Thyroid gland (tissue), 4 donors: ENCODE measurements at places on chromosomes 7 and 10. TPM values are rescaled to one million over a fixed set of nuclear protein-coding genes. Genes with fewer than 3 reads are reported as not detected.

OPN4 gene
- not detected for total RNA-seq

ZC3HAV1L gene
- 44.5 TPM for total RNA-seq

SLC29A4 gene
- 17.4 TPM for total RNA-seq

DOCK4 gene
- total RNA-seq, result 42.8 TPM

PIP4K2A gene
- 16.5 TPM for total RNA-seq

VWA2 gene
- total RNA-seq, result not detected

HOGA1 gene
- total RNA-seq, result 4.5 TPM

- no peaks in the 10 kb centered on the region for H3K36me3 ChIP-seq
- H3K4me3 ChIP-seq, result no peak overlapping the region
- peak overlapping the region; percentile 48 for H3K27ac ChIP-seq
- peak; percentile 95 for DNase-seq
- H3K27me3 ChIP-seq, result no peaks in the 10 kb centered on the region
These were observed 34.1 kb downstream of the CHST3 start for GRCh38 chr10:71998119-71998839.

DNA sequence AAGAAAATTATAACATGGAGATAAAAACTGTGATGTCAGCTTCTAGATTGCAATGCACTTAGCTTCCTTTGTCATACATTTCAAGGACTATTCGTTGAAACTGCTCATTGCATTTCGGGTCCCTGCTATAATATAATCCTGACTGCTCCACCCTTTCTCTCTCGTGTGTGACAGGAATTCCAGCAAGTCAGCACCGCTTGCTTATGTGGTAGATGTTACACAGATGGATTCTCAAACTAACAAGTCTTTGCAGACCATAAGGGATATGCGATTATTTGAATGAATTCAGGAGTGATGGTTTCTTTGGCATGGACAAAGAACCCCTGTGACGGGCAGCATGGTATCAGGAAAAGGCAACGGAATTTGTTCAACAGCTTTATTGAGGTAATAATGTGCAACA, 184.0 kb downstream of the GRID1 start:
- H3K36me3 ChIP-seq, result no peaks in the 10 kb centered on the region
- DNase-seq, result no peak
- H3K4me1 ChIP-seq, result peaks cover 7% of the 10 kb centered on the region

DNA sequence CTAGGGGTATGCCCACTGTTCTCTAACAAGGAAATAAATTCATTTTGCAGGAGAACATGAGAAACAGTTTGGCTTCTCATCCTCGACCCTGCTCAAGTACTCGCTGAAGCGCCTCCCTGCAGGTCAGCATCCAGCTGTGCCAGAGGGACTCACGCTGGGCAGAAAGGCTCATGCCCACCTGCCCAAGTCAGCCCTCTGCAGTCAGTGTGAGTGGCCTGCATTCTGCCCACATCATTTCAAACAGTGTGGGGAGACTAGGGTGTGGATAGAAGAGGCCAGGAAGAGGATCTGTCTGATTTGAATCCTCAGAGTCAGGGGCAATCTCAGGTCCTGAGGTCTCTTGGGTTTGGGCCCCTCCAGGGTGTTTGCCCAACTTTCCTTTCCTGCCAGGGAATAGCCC, 297.8 kb downstream of the ELMO1 start:
- H3K4me1 ChIP-seq, result no peaks in the 10 kb centered on the region
- H3K36me3 ChIP-seq, result peaks cover 16% of the 10 kb centered on the region
- no peaks in the 10 kb centered on the region for H3K27me3 ChIP-seq
- DNase-seq, result no peak
- H3K4me3 ChIP-seq, result no peak overlapping the region

DNA sequence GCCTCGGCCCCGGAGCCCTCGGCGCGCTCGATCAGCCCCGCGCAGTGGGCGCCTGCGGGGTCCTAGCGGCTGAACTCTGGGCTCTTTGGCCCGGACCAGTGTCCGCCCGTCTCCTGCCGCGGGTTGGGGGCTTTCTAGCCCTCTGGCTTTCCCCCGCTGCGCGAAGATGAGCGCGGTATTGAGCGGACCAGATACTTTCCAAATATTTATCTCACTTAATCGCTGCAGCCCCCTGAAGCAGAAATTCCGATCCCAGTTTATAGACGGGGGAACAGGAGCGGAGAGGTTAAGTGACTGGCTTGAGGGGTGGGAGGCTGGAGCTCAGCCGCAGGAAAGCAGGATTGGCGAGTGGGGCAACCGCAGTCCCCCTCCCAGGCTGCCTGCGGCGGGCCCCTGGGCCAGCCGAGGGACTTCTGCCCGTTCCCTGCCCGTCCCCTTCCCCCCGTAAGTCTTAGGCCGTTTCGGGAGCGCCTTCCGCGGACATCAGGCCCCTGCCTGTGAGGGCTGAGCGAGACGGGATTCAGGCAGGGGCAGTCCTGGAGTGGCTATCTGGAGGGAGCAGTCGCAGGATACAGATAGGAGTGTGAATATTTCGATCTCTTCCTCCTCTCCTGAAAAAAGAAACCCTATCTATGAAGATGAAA, 565 bp downstream of the STRIP2 start:
- H3K27ac ChIP-seq, result no peak overlapping the region
- H3K4me1 ChIP-seq, result peaks cover 14% of the 10 kb centered on the region
- H3K4me3 ChIP-seq, result peak overlapping the region; percentile 54
- DNase-seq, result peak; percentile 2
- H3K36me3 ChIP-seq, result no peaks in the 10 kb centered on the region
- no peaks in the 10 kb centered on the region for H3K27me3 ChIP-seq

GRCh38 chr7:121433775-121434174, 37.7 kb upstream of the FAM3C start:
- H3K4me1 ChIP-seq, result peaks cover 5% of the 10 kb centered on the region
- no peak overlapping the region for H3K27ac ChIP-seq
- no peak overlapping the region for H3K4me3 ChIP-seq
- no peak for DNase-seq

GRCh38 chr7:11430841-11431240, 401.2 kb downstream of the THSD7A start:
- H3K27ac ChIP-seq, result no peak overlapping the region
- no peak overlapping the region for H3K4me3 ChIP-seq
- no peaks in the 10 kb centered on the region for H3K27me3 ChIP-seq
- no peaks in the 10 kb centered on the region for H3K4me1 ChIP-seq
- no peaks in the 10 kb centered on the region for H3K36me3 ChIP-seq

GRCh38 chr7:140402178-140402835, 1.6 kb upstream of the RAB19 start:
- H3K36me3 ChIP-seq, result no peaks in the 10 kb centered on the region
- no peak for DNase-seq
- no peaks in the 10 kb centered on the region for H3K27me3 ChIP-seq
- no peak overlapping the region for H3K27ac ChIP-seq

- no peaks in the 10 kb centered on the region for H3K27me3 ChIP-seq
- H3K36me3 ChIP-seq, result no peaks in the 10 kb centered on the region
- no peak overlapping the region for H3K27ac ChIP-seq
- no peak overlapping the region for H3K4me3 ChIP-seq
- no peak for DNase-seq
These were observed 477.2 kb downstream of the GPAM start for GRCh38 chr10:111706331-111706730.

DNA sequence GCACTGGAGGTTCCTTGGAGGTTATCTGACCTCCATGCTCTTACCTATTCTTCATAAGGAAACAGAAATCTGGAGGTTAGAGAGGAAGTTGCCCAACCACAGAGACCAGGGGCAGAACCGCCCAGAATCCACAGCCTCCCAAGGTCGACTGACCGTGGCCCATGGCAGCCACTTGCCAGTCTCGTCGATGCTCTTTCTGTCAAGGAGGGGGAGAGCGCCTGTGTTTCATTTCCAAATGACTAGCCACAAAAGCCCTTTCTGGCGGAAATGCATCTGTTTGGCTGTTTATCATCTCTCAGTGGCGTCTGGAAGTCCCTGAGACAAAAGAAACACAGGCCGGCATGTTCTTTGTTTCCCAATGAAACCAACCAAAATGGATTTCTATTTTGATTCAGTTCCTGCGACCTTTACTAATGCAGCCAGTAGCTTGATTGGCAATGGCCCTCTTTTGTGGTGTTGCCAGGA, 2.9 kb downstream of the RAMP3 start:
- H3K4me1 ChIP-seq, result no peaks in the 10 kb centered on the region
- H3K27me3 ChIP-seq, result no peaks in the 10 kb centered on the region
- peak overlapping the region; percentile 36 for H3K27ac ChIP-seq
- no peak for DNase-seq
- H3K36me3 ChIP-seq, result no peaks in the 10 kb centered on the region

DNA sequence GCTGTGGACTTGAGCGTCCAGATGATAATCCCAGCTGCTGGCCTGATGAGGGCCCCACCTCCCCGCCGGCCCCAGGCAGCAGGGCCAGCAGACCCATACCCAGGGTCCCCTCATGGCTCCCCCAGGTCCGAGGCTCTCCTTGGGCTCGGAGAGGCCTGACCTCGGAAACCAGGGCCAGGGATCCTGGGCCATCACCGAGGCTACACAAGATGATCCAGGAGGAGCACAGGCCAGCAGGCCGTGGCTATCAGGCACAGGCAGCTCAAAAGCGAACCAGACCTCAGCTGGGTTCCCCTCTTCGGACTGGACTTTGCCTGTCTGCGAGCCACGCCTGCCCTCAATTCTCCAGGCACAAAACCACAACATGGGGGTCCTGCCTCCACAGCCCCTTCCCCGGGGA, 17.4 kb downstream of the PDGFA start:
- no peak overlapping the region for H3K4me3 ChIP-seq
- DNase-seq, result no peak
- no peaks in the 10 kb centered on the region for H3K27me3 ChIP-seq
- H3K4me1 ChIP-seq, result no peaks in the 10 kb centered on the region

DNA sequence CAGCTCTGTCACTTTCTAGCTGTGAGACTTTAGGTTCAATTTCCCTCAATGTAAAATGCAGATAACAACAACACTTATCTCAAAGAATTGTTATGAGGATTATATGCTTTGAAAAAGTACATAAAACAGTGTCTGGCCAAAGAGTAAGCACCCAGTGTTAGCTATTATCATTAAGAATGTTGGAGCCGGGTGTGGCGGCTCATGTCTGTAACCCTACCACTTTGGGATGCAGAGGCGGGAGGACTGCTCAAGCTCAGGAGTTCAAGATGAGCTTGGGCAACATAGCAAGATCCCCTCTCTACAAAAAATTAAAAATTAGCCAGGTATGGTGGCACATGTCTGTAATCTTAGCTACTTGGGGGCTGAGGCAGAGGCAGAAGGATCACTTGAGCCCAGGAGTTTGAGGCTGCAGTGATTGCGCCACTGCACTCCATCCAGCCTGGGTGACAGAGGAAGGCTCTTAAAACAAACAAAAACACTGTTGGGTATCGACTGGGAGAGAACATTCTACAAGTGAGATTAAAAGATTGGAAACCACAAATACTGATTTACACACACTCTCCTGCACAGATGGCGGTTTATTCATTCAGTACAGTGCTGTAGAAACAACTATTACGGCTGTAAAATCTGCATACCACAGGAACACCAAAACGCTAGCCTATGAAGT, 107.3 kb downstream of the PROSER2 start:
- no peak for DNase-seq
- H3K27me3 ChIP-seq, result no peaks in the 10 kb centered on the region
- H3K36me3 ChIP-seq, result peaks cover 32% of the 10 kb centered on the region
- no peak overlapping the region for H3K4me3 ChIP-seq
- no peak overlapping the region for H3K27ac ChIP-seq

GRCh38 chr7:20269726-20270125, 52.5 kb upstream of the MACC1 start:
- no peak overlapping the region for H3K4me3 ChIP-seq
- H3K27ac ChIP-seq, result no peak overlapping the region
- H3K36me3 ChIP-seq, result no peaks in the 10 kb centered on the region
- H3K27me3 ChIP-seq, result no peaks in the 10 kb centered on the region
- DNase-seq, result no peak

DNA sequence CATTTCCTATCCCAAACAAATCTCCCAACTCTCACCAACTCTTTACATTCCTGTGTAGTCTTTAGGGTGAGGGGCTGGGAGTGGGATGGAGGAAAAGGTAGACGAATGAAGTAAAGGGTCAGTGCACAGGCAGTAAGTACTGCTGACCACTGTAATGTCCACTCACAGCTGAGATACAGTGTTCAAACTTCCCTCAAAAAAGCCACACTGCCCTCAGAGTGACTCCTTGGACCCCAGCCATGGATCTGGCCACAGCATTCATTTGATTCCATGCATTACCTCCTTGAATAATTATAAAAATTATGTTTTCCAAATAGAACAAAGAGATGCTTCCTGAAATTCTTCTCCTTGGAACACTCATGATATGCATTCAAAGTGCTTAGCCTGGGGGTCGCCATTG, 19.8 kb upstream of the HIPK2 start:
- no peak overlapping the region for H3K27ac ChIP-seq
- DNase-seq, result no peak
- H3K4me1 ChIP-seq, result no peaks in the 10 kb centered on the region
- H3K4me3 ChIP-seq, result no peak overlapping the region

DNA sequence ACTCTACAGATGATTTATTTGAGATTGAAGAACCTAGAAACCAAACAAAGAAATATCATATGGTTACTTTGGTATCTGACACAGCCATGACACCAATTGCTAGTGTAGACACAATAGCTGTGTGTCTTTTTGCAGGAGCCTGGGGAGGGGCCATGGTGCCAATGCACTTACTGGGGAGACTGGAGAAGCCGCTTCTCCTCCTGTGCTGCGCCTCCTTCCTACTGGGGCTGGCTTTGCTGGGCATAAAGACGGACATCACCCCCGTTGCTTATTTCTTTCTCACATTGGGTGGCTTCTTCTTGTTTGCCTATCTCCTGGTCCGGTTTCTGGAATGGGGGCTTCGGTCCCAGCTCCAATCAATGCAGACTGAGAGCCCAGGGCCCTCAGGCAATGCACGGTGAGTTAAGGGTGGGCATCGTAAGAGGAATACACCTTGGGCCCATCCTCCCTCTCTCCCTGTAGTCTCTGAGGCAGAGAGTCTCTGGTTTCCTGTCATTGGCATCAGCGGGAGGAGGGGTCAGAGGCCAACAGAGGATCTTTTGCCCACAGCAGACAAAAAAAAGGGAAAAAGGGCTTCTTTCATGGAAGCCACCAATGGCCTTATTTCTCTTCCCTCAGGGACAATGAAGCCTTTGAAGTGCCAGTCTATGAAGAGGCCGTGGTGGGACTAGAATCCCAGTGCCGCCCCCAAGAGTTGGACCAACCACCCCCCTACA, 1.2 kb downstream of the TMEM139 start:
- no peaks in the 10 kb centered on the region for H3K36me3 ChIP-seq
- H3K27me3 ChIP-seq, result no peaks in the 10 kb centered on the region
- no peak for DNase-seq
- peak overlapping the region; percentile 72 for H3K27ac ChIP-seq
- peaks cover 44% of the 10 kb centered on the region for H3K4me1 ChIP-seq

GRCh38 chr10:30017556-30017955, 41.8 kb downstream of the JCAD start:
- peak; percentile 44 for DNase-seq
- peaks cover 22% of the 10 kb centered on the region for H3K4me1 ChIP-seq
- H3K27me3 ChIP-seq, result no peaks in the 10 kb centered on the region
- H3K4me3 ChIP-seq, result no peak overlapping the region
- peak overlapping the region; percentile 1 for H3K27ac ChIP-seq
- no peaks in the 10 kb centered on the region for H3K36me3 ChIP-seq

GRCh38 chr10:23367896-23368595, 23.4 kb upstream of the C10orf67 start:
- peak overlapping the region; percentile 78 for H3K27ac ChIP-seq
- H3K27me3 ChIP-seq, result no peaks in the 10 kb centered on the region
- peak; percentile 35 for DNase-seq
- no peak overlapping the region for H3K4me3 ChIP-seq
- H3K36me3 ChIP-seq, result no peaks in the 10 kb centered on the region
- H3K4me1 ChIP-seq, result peaks cover 19% of the 10 kb centered on the region
